ENCODE measurements at places on chromosomes 5 and 9.
A peak's percentile ranks its signal among the peaks of the same experiment; 100 is the strongest.

DNA sequence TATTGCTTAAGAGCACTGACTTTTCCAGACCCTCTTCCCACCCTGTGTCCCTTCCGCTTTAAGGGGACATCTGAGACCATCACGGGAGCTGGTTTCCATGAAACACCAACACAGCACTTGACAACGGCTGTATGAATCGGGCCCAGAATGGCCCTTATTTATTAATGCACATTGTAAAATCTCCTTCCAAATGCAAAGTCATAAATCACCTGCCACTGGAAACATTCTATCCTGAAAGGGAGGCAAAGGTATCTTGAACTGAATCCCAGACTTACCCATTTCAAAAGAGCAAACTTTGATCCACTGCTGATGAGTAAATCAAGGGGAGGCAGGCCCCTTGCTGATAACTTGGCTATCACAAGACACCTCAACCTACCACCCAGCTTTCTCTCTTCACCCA lies 37.4 kb downstream of the SHB start:
- DNase-seq: no peak

DNA sequence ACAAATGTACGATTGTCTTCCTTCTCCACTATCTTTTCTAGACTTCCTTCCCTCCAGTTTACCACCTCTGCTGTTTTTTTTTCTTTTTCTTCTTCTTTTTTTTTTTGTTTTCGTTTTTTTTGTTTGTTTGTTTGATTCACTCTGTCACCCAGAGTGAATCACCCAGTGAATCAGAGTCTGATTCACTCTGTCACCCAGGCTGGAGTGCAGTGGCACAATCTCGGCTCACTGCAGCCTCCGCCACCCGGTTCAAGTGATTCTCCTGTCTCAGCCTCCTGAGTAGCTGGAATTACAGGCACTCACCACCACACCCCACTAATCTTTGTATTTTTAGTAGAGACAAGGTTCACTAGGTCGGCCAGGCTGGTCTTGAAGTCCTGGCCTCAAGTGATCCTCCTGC lies 375.7 kb downstream of the NTRK2 start:
- no peak for DNase-seq

DNA sequence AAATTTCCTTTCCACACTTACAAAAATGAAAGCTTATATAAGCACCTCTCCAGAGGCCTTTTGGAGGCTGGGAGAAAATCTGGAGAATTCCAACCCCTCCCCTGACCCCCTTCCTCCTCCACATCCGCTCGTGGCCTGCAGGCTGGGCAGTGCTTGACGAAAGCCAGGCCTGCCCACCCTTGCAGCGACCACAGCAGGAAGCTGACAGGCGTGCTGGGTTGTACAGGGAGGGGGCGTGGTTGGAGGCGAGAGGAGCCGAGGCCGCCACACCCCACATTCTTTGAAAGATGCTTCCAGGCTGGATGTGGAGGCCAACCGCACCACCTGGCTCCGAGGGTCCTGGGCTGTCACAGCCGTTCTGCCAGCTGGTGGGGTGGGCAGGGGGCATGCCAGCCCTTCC lies 47.8 kb upstream of the IER5L start:
- DNase-seq: peak; percentile 81

GRCh38 chr5:180346358-180346757 lies 6.8 kb downstream of the GFPT2 start:
- DNase-seq: no peak

- no peak for DNase-seq
Measured at GRCh38 chr9:99878651-99879050, 27.8 kb upstream of the STX17 start.

- no peak for DNase-seq
Measured at GRCh38 chr9:1515557-1515956, 465.4 kb downstream of the DMRT2 start.

GRCh38 chr5:38651806-38652205 lies 95.4 kb upstream of the LIFR start:
- no peak for DNase-seq

DNA sequence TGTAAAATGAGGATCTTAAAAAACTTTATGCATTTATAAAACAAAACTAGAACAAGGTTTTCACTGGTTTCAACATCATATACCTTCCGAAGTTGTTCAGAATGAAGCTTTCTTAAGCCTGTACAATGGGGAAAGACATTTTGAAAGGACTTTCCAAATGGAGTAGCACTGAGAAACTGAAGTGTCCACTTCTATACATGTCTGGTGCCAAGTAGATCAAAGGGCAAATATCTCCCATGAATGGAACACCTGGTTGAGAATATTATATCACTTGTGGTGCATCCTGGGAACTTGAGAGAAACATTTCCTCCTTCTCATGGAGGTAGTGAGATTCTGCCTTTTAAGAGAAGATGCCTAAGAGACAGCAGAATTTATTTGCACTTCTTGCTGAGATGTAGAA lies 182.1 kb upstream of the ACTBL2 start:
- DNase-seq: no peak

DNA sequence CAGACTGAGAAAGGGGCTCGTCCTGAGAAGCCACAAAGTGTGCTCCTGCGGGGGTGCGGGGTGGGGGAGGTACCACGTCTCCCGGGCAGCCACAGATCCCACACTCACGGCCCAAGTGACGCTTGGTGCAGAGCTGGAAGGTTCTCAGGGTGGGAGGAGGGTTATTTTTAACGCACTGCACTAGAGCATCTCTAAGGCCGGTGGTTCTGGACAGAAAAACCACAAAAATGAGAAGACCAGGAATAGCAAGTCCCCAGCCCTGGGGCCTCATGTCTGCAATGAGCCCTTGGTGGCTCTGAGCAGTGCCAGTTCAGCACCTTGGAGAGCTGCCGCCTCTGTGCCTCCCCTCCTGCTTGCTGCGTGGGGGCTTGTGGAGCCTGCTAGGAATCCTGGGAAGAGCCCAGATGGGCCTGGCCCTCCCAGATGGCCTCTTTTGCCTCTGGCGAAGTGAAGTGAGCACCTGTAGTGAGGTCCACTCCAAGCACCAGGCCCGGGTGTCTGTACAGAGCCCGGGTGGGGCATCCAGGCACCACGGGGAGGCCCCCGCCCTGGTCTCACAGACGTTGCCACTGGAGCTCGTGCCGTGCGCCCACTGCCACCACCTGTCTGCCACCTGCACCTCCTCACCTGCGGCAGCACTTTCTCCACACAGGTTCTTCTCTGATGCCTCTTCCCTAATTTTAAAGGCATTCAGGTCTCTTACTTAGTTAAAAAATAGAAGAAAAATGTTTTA lies 48.9 kb upstream of the CACNA1B start:
- peak; percentile 14 for DNase-seq

DNA sequence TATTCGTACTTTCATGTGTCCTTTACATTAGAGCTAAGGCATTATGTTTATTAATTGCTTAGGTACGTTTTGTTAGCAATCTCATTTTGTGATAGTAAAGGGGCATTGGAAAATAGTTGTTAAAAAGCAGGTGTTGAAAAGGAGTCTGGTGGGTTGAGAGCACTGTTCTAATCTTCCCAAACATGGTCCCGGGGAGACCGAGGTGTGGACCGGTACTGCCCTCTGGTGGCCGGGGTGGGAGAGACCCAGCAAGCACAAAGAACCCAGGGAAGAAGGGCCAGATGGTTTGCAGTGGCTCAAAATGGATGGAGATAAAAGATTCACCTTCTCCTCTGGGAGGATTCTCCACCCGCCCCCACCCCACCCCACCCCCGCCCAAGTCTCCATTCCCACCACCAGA lies 26.1 kb downstream of the IDNK start:
- peak; percentile 72 for DNase-seq

- no peak for DNase-seq
Measured at GRCh38 chr5:133658327-133658726, 46.0 kb upstream of the FSTL4 start.

GRCh38 chr5:76269259-76269931 lies 133.7 kb upstream of the IQGAP2 start:
- DNase-seq: peak; percentile 87

DNA sequence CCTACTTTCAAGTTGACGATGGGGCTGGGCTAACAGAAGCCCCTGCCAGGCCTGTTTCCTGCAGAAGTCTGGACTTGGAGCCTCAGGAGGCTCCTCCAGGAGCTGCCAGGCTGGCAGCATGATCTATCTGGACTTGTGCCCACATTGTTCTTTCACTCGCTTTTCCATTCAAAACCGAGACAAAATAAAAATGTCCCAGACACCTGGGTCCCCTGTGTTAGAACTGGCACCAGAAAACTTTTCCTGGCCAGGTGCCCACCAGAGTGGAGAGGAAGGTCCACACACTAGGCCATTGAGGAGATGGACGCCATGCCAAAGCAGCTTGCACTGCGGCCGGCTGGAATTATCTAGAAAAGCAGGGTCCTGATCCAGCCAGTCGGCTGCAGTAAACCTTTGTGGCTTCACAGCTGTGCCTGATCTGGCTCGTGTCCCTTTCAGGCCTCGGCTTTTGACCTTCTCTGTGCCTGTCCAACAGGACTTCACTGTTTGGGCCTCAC lies 78.2 kb downstream of the GCNT1 start:
- DNase-seq: no peak

- DNase-seq: no peak
Measured at GRCh38 chr5:84384604-84385575, at the start of gene EDIL3. TSS of gene EDIL3 (minus strand) at chr5:84384880. CDS start at chr5:84384374, 506 bp downstream.

GRCh38 chr9:36486933-36487481 lies 85.7 kb upstream of the MELK start:
- DNase-seq: peak; percentile 55

GRCh38 chr5:169629847-169630548 lies 7.1 kb upstream of the DOCK2 start:
- DNase-seq: no peak
